ENCODE measurements at places on chromosomes 11 and 22. TPM values are rescaled to one million over a fixed set of nuclear protein-coding genes. Genes with fewer than 3 reads are reported as not detected.

- no peak for DNase-seq
Observed at GRCh38 chr11:80061056-80061455, 620.2 kb upstream of the TENM4 start.

GRCh38 chr11:28528217-28528616 is 420.0 kb downstream of the METTL15 start:
- DNase-seq: no peak

DNA sequence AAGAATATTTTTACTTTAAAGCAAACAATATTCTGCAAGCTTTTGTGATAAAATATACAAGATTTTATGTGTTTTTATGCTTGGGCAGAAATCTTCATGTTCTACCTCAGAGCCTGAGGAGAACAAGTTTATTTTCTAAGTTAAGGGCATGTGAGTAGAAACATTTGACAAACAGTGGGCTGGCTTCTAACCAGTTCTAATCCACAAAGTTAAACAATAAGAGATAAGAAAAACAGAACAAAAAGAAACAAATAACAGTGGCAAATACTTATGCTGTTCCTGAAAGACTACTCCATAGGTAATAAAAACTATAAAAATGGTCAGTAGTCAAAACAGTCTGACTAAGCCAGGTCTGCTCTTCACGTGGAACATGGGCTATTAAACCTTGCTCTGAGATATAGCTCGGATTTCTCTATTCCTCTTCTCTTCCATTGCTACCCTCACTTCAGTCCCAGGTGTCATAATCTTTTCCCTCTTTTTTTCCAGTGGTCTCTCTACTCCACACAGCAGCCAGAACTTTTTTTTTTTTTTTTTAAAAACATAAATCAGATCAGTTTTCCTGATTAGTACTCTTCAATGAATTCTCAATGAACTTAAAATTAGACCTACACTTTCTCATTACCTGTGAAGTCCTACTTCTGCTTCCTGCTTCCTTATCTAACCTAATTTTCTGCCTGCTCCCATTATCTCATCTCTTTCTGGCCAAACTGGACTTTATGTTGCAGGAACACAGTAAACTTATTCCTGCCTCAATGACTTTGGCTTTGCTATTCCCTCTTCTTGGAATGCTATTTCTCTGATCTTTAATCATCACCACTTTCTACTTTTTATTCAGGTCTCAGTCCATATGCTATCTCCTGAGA is 671.1 kb upstream of the CCDC90B start:
- no peak for DNase-seq

GRCh38 chr11:110425751-110426545 is 3.8 kb upstream of the FDX1 start:
- DNase-seq: no peak

DNA sequence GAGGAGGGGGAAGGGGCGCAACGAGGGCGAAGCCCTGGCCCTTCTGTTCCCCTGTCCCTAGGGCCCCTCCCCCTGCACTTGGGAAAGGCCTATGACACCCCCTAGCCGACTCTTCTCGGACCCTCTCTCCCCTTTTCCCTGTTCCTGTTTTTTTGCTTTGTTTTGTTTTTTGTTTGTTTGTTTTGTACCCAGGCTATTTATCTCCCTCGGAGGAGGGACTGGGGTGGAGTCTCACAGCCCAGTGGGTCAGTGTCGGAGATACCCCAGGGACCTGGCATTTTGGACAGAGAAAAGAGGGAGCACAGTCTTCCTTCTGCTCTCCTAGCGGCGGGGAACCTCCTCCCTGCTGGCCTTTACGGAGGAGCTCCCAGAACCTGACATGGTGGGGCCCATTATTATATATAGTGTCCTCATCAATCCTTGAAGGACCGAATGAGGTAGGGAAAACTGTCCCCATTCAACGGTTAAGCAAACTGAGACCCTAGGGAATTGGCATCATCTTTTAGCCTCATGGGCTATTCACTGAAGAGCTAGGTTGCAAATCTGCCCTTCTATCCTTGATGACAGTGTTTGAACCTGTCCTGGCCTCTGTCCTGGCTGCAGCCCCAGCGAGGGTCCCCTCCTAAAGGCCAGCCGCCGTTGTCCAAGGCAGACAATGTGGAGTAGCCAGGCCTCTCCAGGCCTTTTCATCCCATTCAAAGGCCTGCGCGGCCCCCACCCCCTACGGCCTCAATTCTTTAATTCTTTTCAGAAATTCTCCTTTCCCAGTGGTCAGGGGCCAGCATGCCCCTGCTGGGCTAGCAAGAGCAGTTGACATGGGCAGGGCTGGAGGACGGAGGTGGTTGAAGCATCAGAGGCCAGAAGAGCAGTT is 911 bp downstream of the EMID1 start:
- DNase-seq: no peak

GRCh38 chr11:78313898-78314297 is 103.7 kb downstream of the GAB2 start:
- DNase-seq: no peak

GRCh38 chr22:35746248-35746647 is 28.6 kb downstream of the APOL5 start:
- no peak for DNase-seq

DNA sequence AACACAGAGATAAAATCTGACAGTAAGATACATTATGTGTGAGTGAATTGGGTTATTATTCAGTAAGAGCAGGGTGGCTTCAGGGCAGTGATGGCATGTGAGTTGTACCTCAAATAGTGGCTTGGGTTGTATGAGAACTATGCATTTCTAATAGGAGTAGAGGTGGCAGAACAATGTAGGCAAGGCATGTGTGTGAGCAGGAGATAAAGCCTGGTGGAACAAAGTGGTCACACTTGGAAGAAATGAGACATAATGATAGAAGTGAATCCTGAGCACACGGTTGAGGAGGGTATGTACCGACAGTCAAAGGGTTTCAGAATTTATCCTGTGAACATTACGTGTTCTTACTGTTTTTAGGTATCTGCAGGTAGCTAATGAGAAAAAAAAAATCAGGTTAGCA is 159.3 kb downstream of the CASP12 start:
- DNase-seq: no peak

- no peak for DNase-seq
Observed at GRCh38 chr11:57310630-57311086, 14.1 kb downstream of the TNKS1BP1 start.

- no peak for DNase-seq
Observed at GRCh38 chr11:130608287-130608686, 159.8 kb downstream of the ADAMTS15 start.

DNA sequence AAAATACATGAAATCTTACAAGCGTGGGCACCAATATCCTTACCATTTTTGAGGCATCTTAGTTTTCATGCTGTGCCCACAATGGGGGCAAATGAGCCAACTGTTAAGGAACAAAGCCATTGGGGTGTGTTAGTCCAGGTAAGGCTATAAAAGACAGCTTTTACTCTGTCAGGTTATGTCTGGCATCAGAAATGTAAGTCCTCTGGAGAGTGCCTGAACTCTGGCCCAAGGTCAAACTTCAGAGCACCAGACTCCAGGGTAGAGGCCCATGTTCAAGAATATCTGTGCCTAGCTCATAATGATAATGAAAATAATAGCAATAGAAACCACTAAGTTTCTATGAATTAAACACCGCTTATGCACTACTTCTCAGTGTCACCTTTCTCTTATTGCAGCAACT is 105.5 kb downstream of the CSNK2A3 start:
- no peak for DNase-seq

DNA sequence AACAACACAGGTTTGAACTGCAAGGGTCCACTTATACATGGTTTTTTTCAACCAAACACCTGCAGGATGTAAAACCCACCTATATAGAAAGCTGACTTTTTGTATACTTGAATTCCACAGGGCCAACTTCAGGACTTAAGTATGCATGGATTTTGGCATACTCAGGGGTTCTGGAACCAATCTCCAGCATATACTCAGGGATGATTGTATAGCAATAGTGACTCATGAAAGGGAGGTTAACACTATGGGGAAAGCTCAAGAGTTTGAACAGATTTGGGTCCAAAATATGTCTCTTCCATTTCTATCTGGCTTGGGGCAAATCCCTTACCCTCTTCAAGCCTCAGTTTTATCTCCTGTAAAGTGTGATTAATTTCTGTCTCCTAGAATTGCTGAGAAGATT is 94.9 kb downstream of the MICAL2 start:
- DNase-seq: no peak

DNA sequence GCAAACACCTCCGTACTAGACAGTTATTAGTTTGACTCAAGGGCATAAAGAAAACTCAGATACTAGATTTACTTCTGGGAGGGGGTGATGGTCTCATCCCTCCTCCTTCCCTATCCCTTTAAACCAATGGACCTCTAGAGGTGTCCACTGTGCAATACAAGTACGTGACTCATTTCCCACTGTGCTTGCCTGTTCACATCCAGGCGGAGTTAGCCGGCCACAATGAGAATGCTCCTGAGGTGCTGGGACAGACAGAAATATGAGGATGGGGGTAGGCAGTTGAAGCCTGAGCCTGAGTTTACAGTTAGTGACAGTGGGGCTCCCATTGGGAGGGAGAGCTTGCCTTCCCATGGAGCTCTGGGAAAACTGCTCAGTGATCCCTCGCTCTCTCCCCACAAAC is 8.4 kb upstream of the PMM1 start:
- DNase-seq: no peak

CSF2RB gene
- 8.1 TPM for total RNA-seq

PYGM gene
- total RNA-seq: 2.0 TPM

RAB36 gene
- 1.2 TPM for total RNA-seq

TMEM121B gene
- total RNA-seq: 0.58 TPM

LAYN gene
- total RNA-seq: 0.90 TPM

OR52A1 gene
- total RNA-seq: not detected
